Daoy (cell line): ENCODE measurements at places on chromosomes 5 and 9.

- no peak for DNase-seq
Observed at GRCh38 chr5:8750100-8750499, 795.8 kb downstream of the SEMA5A start.

GRCh38 chr9:72871685-72872084, 81.2 kb downstream of the ALDH1A1 start:
- no peak for DNase-seq

DNA sequence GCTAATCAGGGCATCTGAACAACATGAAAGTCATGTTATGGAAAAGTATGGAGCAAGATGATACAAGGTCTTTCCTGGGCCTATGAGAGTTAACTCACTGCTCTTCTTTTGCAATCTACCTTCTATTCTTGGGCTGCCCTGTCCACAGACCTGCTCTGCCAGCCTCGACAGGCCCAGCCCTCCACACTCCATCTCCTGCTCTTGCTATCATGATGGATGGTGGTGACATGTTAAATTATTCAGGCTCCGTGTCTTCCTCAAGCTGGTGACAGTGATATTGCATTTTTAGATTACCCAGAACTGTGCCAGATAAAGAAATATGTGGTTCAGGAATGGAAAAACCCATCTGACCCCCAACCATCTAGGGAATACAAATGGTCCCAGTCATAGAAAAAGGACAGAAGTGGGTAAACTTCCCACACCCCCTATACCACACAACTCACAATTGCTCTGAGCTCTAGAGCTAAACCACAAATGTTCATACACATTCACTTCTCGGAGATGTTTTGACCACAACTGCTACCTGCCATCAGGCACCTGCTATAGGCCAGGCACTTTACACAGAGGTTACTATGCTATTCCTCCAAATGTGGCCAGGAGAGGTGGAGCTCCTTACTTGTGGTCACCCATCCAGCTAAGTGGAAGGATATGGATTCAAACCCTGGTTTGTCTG, 311.3 kb downstream of the ASTN2 start:
- DNase-seq: no peak

DNA sequence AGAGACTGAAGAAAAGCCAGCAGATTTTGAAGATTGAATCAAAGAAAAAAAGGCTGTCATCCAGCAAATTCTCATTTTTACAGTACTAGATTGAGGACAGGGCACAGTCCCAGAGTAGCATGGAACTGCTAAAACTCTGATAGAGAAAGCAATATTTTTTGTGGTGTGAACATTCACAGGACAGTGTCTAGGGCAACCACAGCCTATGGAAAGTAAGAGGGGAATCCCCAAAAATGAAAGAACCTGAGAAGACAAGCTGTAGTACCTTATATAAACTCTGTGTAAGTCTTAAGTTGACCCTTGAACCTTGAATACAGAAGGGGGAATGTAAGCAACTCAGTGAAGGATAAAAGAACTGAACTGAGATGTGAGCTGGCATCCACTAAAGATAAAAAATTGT, 540.3 kb downstream of the HINT1 start:
- DNase-seq: no peak

DNA sequence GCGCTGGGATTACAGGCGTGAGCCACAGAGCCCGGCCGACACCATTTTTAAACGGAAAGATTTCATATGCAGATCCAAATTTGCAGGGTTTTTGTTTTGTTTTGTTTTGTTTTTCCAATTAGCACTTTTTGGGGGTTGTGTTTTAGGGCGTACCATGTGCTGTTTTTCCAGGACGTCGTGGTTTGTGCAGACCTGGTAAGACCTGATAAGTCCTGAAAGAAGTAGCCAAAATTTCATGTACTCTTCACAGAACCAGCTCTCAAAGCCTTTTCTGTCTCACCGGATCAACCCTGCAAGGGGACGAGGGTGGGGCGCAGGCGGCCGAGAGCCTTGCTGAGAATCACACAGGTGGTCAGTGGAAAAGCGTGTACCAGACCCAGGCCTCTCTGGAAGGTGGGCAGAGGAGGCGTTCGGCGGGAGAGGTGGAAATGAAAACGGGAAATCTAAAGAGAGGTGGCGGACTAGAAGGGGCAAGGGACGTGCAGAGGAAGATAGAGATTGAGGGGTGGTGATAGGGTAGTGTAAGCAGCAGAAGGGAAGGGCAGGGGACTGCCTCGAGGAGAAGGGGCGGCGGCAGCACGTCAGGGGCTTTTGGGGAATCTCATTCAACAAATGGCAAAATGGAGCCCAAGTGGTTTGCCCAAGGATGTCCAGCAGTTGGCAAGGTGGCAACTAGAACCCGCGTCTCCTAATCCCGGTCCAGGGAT, 1.1 kb upstream of the FAF2 start:
- no peak for DNase-seq

DNA sequence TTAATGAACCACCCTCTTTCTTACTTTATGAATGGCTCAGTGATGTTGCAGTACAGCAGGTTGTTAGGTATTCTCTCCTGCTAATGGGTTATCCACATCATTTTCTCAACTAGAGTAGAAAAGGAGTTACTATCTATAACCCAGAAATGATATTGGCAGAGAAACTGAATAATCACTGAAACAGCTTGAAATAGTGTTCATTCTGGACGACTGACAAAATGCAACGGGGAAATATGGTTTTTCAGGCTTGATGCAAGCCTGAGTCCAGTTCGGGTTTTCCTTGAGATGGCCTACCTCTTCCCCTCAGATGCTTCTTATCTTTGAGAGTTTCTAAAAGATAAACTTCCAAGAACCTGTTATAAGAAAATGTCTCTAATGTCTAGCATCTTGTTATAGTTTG, 187.3 kb downstream of the RAB3C start:
- DNase-seq: no peak
